CD4-positive, alpha-beta T cell treated with Interleukin-12 subunit alpha and Interleukin-12 subunit beta, for 1 hour (primary cell): ENCODE measurements at places on chromosomes 1 and 21.

DNA sequence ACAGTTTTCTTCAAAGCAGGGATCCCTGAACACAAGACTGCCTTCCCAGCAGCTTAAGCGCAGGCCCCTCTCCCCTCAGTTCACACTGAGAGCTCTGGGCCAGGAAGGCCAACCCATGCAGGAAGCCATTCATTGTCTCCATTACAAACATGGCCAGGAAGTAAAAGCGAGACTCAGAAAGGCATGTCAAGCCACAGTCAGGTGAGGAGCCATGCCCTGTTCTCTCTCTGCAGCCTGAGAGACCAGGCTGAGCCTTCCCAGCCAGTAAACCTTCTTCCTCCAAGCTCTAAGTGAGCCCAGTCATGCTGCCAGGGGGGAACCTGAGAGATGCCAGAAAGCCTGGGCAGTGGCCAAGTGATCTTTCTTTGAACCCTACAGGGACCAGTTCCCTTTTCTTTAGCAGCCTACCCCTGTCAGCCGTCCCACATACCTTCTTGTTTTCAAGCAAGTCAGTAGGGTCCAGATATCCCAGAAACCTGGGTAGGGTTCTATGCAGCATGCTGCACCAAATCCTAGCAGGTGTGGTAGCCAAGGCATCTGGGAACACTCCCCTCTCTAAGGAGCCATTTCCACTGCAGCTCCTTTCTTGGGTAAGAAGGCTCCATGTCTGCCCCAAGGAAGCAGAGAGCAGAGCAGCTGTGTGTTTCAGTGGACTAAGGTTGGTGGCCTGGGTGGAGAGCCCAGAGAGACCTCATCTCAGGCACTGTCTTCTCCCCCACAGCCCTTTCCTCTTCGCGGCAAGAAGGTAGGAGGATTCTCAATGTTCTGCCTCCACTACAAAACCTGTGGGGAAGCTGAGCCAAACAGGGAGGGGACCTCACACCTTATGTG is 977 bp downstream of the TRAF3IP3 start:
- DNase-seq, result peak; percentile 51

- DNase-seq, result peak; percentile 60
Measured at GRCh38 chr1:223248770-223249140, 105.7 kb upstream of the TLR5 start.

GRCh38 chr1:121445679-121446078 is 260.9 kb downstream of the SRGAP2C start:
- no peak for DNase-seq

DNA sequence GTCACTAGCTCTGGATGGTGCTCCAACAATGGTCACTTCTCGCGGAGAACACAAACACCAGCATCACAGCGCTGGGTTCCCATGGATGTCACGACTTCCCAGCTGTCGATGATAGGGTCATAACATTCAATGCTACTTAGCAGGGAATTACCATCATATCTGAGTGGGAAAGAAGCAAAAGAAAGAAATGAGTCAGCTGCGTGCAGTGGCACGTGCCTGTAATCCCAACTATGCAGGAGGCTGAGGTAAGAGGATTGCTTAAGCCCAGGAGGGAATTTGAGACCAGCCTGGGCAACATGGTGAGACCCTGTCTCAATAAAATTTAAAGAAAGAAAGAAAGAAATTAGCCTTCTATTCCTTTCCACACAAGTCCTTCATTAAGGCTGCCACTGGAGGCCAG is 3.6 kb upstream of the RABIF start:
- DNase-seq, result no peak

DNA sequence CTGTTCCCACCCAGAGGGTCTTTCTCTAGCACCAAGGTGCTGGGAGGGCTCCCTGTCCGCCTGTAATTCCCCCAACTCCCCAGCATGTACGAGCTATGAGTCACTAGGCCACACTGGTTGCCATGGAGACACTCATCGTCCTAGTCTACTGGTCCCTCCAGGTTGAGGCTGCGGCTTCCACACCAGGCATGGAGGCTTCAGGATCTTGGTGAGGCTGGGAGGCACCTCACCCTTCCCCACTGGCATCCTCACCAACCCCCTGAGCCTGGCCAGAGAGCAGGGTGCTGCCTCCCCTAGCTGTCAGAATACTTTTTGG is 75.6 kb upstream of the KAZN start:
- DNase-seq, result no peak

- DNase-seq, result peak; percentile 55
Measured at GRCh38 chr21:17818186-17819113, 706 bp downstream of the C21orf91 start.

DNA sequence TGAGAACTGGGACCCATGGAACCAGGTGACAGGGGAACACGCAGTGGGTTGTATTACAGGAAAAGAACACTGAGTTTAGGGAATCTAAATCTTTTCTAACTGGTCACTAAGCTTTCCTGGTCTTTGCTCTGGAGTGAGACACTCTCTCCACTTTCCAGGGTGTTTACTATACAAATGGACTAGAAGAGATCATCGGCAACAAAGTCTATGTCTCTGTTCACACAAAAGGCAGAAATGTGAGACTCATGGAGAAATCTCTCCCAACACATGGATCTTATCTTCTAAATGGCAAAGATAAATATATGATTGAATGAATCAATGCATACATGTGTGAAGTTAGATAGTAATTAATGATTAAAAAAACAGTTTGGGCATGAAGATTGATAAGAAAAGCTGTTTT is 101.6 kb upstream of the DPT start:
- DNase-seq, result no peak

DNA sequence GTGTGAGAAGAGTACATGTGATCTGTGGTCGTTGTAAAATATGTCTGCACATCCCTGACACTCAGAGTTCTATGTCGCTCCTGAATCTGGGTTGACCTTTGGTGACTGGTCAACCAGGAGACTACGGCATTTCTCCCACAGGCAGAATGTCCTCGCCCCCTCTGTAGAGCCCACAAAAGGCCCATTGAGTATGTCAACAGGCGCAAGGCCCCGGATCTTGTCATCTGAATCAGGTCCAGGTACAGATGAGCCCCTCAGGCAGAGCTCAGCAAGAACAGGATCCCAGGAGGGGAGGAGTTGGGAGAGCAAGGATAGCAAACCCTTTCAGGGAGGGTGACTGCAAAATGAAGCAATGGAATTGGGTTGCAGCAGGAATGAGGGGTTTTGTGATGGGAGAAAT is 126.5 kb downstream of the MATN1 start:
- DNase-seq, result no peak

- no peak for DNase-seq
Measured at GRCh38 chr1:23449958-23450357, 25.4 kb upstream of the TCEA3 start.

DNA sequence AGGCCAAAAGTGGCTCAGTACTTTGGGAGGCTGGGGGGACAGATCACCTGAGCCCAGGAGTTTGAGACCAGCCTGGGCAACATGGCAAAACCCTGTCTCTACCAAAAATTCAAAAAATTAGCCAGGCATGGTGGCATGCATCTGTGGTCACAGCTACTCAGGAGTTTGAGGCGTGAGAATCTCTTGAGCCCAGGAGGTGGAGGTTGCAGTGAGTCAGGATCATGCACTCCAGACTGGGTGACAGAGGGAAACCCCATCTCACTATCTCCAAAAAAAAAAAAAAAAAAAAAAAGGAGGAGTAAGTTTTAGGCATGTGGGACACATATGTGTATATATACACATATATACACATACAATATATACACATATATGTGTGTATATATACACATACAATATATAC is 165.3 kb upstream of the DPYD start:
- DNase-seq, result no peak

DNA sequence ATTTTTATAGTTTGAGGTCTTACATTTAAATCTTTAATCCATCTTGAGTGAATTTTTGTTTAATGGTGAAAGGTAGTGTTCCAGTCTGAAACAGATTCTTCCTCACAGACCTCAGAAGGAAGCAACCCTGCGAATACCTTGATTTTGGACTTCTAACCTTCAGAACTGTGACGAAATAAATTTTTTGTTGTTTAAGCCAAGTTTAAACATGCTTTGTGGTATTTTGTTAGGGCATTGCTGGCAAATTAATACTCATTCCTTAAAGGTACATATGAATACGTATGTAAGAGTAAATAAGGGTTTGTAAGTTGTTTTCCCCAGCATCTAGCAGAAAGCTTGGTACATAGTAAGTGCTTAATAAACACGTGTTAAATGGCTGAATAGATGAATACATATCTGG is 100.3 kb downstream of the SEC16B start:
- no peak for DNase-seq

DNA sequence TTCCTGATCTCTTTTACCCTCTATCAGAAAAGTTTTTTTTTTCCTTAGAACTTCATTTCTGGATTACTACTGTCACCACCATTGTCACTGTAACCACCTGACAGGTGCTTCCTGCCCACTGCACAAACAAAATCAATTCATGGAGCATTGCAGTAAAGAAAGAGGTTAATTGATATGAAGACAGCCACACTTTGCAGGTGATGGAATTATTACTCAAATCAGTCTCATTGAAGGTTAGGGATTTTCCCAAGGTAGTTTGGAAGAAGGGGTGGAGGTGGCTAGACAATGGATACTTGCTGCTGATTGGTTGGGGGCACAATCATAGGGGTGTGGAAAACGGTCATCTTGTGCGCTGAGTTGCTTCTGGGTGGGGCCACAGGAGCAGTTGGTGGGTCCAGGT is 230.8 kb upstream of the CACYBP start:
- no peak for DNase-seq

DNA sequence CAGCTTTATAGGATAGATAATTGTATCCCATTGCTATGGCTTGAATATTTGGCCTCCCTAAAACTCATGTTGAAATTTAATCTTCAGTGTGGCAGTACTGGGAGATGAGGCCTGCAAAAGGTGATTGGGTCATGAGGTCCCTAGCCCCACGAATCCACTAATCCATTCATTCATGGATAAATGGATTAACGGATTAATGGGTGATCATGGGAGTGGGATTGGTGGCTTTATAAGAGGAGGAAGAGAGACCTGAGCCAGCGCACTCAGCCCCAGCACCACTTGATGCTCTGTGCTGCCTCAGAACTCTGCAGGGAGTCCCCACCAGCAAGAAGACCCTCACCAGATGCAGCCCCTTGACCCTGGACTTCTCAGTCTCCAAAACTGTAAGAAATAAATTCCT is 32.0 kb downstream of the S100A6 start:
- no peak for DNase-seq

- DNase-seq, result no peak
Measured at GRCh38 chr1:89304572-89305230, 32.0 kb upstream of the GBP5 start.

DNA sequence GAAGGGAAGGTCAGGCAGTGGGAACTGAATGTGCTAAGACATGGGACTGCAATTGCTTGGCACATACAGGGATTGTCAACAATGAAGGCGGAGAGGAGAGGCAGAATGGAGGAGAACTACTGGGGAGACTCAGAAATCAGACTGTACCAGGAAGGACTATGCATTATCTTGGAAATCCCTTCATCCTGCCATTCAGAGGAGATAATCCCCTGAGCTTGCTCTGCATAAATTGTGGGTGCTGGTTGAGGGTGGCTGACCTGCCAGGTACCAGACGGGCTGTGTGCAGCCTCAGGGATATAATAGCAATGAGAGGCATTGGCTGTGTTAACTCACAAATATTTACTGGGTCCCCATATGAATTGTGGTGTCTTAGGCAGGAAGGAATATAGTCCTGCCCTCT is 5.0 kb upstream of the TRABD2B start:
- no peak for DNase-seq

GRCh38 chr1:63810936-63811469 is 37.2 kb downstream of the ROR1 start:
- DNase-seq, result no peak

DNA sequence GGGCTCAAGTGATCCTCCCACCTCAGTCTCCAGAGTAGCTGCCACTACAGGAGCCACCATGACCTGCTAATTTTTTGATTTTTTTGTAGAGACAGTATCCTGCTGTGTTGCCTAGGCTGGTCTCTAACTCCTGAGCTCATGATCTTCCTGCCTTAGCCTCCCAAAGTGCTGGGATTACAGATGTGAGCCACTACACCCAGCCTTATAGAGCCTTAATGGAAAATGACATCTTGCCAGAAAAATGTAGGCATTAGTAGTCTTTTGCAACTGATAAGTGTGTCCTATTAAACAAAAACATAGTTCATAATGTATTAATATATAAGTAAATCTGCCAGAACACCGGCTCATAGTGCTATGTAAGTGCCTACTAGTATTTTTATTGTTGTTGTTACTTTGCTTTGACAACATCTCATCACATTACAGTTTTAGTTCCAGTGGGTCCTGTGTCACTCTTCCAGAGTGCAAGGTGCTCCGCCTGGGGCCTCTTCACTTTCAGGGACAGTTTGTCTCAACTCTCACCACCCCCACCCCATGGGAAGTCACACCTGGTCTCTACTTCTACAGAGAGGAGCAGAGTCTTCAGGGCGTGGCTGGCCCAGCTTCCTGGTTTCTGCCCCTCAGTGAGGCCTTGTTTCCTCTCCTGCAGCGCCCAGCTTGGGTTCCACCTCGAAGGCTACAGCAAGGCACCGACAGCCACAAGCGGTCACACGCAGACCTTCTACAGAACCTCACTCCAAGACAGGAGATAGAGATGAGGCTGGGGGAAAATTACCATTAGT is 30.1 kb downstream of the RHOU start:
- DNase-seq, result peak; percentile 49

DNA sequence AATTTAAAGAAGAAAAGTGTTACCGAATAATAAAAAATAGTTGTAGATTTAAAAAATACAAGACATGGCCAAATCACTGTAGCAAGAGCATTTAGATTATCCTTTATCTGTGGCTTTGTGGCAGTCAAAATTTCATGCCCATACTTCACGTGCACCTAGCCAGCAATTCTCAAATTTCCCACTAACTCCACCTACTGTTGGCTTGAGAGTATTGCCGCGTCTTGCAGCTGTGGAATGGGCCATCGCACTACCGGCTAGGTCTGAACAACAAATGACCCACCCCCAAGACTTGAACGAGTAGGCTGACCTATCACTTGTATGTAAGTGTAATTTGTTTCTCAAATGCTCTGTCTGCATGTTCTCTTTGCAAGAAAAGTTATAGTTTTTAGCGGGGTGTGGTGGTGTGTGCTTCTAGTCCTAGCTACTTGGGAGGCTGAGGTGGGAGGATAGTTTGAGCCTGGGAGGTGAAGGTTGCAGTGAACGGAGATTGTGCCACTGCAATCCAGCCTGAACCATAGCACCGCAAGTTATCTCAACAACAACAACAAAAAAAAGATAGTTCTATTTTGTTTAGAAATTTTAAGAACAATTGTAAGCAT is 4.1 kb downstream of the KRTAP13-4 start:
- DNase-seq, result peak; percentile 2

- no peak for DNase-seq
Measured at GRCh38 chr1:25541889-25542658, 1.3 kb upstream of the LDLRAP1 start.

- DNase-seq, result no peak
Measured at GRCh38 chr21:25428537-25428936, 178.7 kb downstream of the MRPL39 start.

GRCh38 chr21:35020902-35021301 is 28.2 kb downstream of the RUNX1 start:
- no peak for DNase-seq

- DNase-seq, result no peak
Measured at GRCh38 chr1:60596791-60597750, 485.3 kb upstream of the NFIA start.
